ENCODE measurements at places on chromosomes 2 and 18. TPM values are rescaled to one million over a fixed set of nuclear protein-coding genes. Genes with fewer than 3 reads are reported as not detected.
A peak's percentile ranks its signal among the peaks of the same experiment; 100 is the strongest.

UGT1A6 gene
- not detected for total RNA-seq

CLASP1 gene
- total RNA-seq = 47.9 TPM

ONECUT2 gene
- total RNA-seq = under 0.01 TPM

DNA sequence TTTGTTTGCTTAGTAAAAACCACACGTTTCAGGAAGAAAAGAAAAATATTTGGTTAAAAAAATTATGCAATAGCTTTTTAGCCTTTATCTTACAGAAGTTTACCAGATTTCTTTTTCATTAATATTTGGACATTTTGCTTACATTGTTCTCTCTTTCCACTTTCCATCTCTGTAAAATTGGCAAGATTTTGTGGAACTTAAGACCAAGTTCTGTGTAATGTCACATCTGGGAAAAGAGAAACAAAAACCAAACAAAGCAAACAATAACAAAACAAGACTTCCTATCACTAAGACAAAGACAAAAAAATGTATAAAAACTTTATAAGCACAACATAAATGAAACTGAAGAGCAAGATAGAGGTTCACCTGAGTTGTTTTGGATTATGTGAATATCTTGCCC, 1392.1 kb upstream of the CELF4 start:
- H3K27ac ChIP-seq = no peak overlapping the region
- H3K4me1 ChIP-seq = no peaks in the 10 kb centered on the region
- H3K36me3 ChIP-seq = no peaks in the 10 kb centered on the region
- no peak for DNase-seq

GRCh38 chr2:153311432-153311831, 167.1 kb downstream of the RPRM start:
- no peak overlapping the region for H3K27ac ChIP-seq
- H3K27me3 ChIP-seq = no peaks in the 10 kb centered on the region
- no peak overlapping the region for H3K4me3 ChIP-seq
- DNase-seq = peak; percentile 16
- H3K4me1 ChIP-seq = no peaks in the 10 kb centered on the region

- H3K36me3 ChIP-seq = no peaks in the 10 kb centered on the region
- no peak overlapping the region for H3K4me3 ChIP-seq
- no peak overlapping the region for H3K27ac ChIP-seq
- H3K27me3 ChIP-seq = no peaks in the 10 kb centered on the region
- DNase-seq = no peak
Measured at GRCh38 chr18:66150650-66151049, 399.8 kb downstream of the CDH7 start.

DNA sequence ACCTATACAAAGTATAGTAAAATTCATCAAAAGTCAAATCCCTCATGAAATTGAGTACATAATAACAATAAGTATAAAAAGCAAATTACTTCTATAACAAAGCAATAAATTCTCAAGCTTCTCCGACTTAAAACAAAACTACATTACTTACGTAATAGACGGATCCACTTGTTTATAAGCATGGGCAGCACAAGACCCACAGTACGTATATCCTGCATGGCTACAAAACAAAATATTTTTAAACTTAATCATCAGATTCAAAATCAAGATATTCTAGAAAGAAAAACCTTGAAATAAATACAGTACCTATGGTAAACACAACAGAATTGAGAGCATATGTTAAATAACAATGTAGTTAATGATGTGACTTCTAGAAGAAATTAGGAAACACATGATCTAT, 78.9 kb downstream of the MEMO1 start:
- H3K27ac ChIP-seq = no peak overlapping the region
- no peak overlapping the region for H3K4me3 ChIP-seq
- H3K27me3 ChIP-seq = no peaks in the 10 kb centered on the region
- no peaks in the 10 kb centered on the region for H3K36me3 ChIP-seq
- no peak for DNase-seq
- no peaks in the 10 kb centered on the region for H3K4me1 ChIP-seq

GRCh38 chr18:46034230-46034629, 37.8 kb downstream of the PSTPIP2 start:
- no peaks in the 10 kb centered on the region for H3K4me1 ChIP-seq
- no peak overlapping the region for H3K4me3 ChIP-seq
- H3K27me3 ChIP-seq = no peaks in the 10 kb centered on the region

DNA sequence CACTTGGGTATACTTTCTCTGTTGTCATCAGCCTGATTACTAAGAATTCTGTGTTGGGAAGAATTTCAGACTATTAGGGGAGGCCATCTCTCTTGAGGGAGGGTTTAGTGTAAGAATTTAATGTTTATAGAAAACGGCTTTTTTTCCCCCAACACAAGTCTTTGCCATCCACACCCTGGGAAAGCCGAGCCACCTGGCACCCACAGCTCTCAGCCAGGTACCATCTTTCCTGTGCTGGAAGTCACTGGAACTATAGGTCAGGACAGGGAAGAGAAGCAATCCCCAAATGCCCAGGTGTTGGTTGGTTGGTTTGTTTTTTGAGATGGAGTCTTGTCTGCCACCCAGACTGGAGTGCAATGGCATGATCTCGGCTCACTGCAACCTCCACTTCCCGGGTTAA, 155.1 kb downstream of the SMAD7 start:
- H3K4me1 ChIP-seq = no peaks in the 10 kb centered on the region
- H3K27me3 ChIP-seq = no peaks in the 10 kb centered on the region
- DNase-seq = no peak
- H3K4me3 ChIP-seq = no peak overlapping the region
- no peak overlapping the region for H3K27ac ChIP-seq
- no peaks in the 10 kb centered on the region for H3K36me3 ChIP-seq

DNA sequence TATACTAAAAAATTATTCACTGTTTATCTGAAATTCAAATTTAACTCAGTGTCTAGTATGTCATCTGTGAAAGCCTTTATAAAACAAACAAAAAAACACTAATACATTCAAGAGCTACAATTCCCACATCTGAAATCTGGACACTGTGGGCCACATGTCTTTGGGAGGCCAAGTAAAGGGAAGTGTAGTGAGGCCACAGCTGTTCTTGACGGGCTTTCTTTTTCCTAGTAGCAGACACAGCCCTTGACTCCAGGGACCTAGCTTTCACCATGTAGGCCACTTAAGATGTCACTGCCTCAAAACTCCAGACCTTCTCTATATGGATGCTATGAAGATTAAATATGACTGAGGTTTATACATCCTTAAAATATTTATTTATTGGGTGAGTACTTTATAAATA, 91.1 kb downstream of the RBMS1 start:
- no peaks in the 10 kb centered on the region for H3K36me3 ChIP-seq
- no peak overlapping the region for H3K27ac ChIP-seq
- no peak for DNase-seq
- H3K4me1 ChIP-seq = peaks cover 12% of the 10 kb centered on the region
- H3K4me3 ChIP-seq = no peak overlapping the region

GRCh38 chr18:79790996-79791972, 6.5 kb upstream of the KCNG2 start:
- no peaks in the 10 kb centered on the region for H3K4me1 ChIP-seq
- H3K36me3 ChIP-seq = no peaks in the 10 kb centered on the region
- no peak overlapping the region for H3K4me3 ChIP-seq
- no peaks in the 10 kb centered on the region for H3K27me3 ChIP-seq

DNA sequence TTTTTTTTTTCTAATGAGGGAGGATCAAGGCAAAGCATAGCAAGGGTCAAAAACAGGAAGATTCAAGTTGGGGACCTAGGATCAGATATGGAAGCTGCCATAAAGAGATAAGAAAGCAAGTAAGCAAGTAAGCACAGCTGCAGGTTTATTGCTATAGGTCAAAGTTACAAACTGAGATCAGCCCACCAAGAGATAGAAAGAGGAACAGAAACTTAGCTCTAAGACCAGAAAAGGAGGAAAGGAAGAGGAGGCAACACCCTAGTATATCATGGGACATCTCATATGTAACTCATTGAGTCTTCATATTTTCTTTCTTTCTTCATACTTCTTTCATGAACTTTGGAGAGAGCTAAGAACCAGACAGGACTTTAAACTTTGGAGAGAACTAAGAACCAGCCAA, 295.9 kb upstream of the CRIM1 start:
- DNase-seq = no peak
- no peaks in the 10 kb centered on the region for H3K27me3 ChIP-seq

Measured in ovary (tissue), 10 donors.